NCI-H2107 (cell line): ENCODE measurements at places on chromosomes 1 and 21.

DNA sequence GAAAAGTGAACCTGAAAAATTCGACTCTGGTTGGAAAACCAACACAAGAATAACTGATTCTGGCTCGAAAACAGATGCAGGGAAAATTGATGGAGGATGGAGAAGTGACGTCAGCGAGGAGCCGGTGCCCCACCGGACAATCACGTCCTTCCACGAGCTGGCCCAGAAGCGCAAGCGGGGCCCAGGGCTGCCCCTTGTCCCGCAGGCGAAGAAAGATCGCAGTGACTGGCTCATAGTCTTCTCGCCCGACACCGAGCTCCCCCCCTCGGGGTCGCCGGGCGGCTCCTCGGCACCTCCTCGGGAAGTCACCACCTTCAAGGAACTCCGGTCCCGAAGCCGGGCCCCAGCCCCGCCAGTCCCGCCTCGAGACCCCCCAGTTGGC is 1.9 kb downstream of the RUSC1 start:
- no peak for DNase-seq

GRCh38 chr1:88935522-88936222 is 44.3 kb upstream of the GTF2B start:
- DNase-seq: peak; percentile 71

DNA sequence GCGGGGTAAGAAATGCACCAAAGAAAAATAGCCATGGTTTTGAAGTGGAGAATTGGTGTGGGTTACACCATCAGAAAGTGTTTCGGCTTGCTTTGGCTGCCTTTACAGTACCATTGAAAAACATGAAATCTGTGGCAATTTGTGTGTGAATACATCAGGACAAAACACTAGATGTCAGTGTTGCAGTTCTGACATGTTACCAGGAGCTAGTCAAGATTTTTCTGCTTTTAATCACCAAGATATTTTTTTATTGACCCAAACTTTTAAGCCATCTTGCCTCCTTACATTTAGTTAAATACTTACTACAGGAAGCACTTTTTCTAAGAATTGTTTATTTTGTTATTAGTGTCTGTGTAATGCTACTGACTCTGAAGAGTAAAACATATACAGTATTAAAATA is 14.3 kb downstream of the RRP15 start:
- no peak for DNase-seq

- DNase-seq: no peak
Observed at GRCh38 chr21:40242586-40243265, 375.5 kb downstream of the PCP4 start.

GRCh38 chr1:3019516-3020051 is 1.7 kb upstream of the ACTRT2 start:
- no peak for DNase-seq

- no peak for DNase-seq
Observed at GRCh38 chr1:113118266-113118665, 45.3 kb downstream of the LRIG2 start.

- no peak for DNase-seq
Observed at GRCh38 chr1:167541003-167541402, 12.6 kb downstream of the CREG1 start.

- no peak for DNase-seq
Observed at GRCh38 chr1:151036356-151036755, at the start of gene BNIPL. TSS of gene BNIPL (plus strand) at chr1:151036586. CDS start at chr1:151036726, 140 bp downstream.

DNA sequence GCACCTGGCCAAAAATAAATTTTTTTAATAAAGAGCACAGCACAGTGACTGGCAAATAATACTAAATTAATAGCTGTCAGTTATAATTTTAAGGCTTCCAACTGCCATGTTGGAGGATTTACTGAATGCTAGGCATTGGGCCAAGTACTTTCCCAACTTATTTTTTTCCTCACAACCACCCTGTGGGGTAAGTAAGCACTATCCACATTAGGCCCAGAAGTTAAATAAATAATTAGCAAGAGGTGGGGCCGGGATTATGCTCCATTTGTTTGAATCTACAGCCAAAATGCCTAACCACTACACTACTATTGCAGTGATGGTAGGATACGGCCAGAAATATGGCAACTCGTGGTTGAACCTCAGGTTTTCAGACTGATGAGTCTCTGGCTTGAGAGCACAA is 4.6 kb upstream of the TRNAU1AP start:
- no peak for DNase-seq
